ENCODE measurements at places on chromosomes 11 and 22. TPM values are rescaled to one million over a fixed set of nuclear protein-coding genes. Genes with fewer than 3 reads are reported as not detected.
A peak's percentile ranks its signal among the peaks of the same experiment; 100 is the strongest.

GAL3ST3 gene
- 1.3 TPM for total RNA-seq

USP2 gene
- total RNA-seq = 135 TPM

CYB561A3 gene
- 10.5 TPM for total RNA-seq

PLAAT2 gene
- not detected for total RNA-seq

TRIM48 gene
- not detected for total RNA-seq

GPR83 gene
- 0.25 TPM for total RNA-seq

DNA sequence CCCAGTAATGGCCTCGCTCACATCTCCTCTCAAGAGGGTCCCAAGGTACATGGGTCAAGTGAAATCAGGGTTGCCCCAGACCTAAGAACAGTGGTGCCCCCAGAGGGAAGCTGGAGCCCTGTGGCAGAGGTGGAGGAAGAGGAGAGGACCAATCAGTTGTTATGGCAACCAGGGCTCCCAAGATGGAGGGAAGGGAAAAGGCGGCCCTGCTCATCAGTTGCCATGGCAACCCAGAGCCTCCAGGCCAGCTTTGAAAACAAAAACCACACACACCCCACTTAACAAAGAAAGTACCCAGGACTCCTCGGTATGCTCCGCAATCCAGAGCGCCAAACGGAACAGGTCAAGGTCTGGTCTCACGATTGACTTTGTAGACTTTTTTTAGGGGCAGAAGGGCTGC lies 53.5 kb upstream of the SLC35C1 start:
- no peak overlapping the region for H3K27ac ChIP-seq
- no peak for DNase-seq
- H3K4me3 ChIP-seq = no peak overlapping the region
- H3K36me3 ChIP-seq = no peaks in the 10 kb centered on the region
- H3K4me1 ChIP-seq = peaks cover 26% of the 10 kb centered on the region

- H3K27me3 ChIP-seq = peaks cover 63% of the 10 kb centered on the region
- H3K36me3 ChIP-seq = no peaks in the 10 kb centered on the region
- H3K4me1 ChIP-seq = no peaks in the 10 kb centered on the region
- no peak for DNase-seq
- no peak overlapping the region for H3K27ac ChIP-seq
These were observed 73.1 kb upstream of the CLMP start for GRCh38 chr11:123268156-123268555.

DNA sequence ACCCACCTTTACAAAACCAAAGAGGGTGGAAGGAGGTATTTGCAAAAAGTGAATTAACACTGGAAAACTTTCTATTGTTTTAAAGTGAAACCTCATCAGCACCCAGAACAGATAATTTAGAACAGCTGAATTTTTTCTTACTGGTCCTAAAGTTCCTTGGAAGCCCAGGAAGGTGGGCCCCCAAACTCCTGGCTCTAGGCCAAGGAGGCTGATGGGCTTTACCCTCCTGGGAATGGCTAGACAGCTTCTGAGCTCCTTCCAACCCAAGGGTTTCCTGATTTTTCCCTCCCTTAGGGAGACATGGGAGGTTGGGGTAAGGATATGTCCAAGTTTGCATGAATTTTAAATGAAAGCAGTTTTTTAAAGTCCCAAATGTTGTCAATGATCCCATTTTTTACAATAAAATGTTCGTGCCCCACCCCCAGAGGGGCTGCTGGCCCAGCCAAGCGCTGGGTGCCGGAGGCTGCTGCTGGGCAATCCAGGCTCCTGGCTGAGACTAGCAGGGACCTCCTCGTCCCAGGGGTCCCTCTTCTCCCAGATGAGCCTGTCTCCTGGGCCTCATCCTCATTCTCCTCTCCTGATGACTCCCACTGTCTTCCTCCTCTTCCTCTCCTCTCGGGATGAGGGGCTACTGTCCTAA lies 28.4 kb downstream of the RELT start:
- H3K27ac ChIP-seq = peak overlapping the region; percentile 58
- no peaks in the 10 kb centered on the region for H3K27me3 ChIP-seq
- no peak overlapping the region for H3K4me3 ChIP-seq

DNA sequence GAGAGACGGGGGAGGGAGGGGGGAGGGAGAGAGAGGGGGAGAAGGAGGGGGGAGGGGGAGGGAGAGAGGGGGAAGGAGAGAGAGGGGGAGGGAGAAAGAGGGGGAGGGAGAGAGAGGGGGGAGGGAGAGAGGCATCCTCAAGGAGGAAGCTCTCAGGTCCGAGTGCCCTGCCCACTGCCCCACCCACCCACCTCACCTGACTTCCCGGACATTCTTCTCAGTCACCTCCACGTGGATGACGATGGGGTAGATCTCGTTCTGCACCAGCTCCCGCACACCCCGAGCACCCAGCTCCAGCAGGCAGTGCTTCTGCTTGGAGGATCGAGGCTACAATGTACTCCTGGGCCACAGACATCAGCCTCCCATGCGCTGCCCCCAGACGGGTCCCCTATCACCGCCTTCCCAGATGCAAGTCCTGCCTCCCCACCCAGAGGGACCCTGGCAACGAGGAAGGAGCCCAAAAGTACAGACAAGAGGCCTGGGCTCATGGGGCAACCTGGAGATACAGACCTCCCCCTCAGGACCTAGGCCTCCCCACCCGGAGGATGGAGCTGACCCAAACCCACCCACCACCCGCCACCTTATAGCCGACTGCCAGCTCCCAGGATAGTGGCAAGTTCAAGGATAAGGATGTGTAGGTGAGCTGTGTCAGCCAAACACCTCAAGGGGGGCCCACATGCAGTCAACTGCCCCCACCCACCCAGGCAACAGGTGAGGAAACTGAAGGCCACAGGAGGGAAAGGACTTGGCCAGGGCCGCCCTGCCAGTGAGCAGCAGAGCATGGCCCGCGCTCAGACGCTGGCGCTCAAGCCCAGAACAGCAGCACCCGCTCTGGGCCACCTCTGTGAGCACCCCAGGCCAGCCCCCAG lies 5.6 kb upstream of the MFNG start:
- H3K4me1 ChIP-seq = peaks cover 9% of the 10 kb centered on the region
- no peak overlapping the region for H3K4me3 ChIP-seq
- H3K27me3 ChIP-seq = peaks cover 55% of the 10 kb centered on the region
- peaks cover 21% of the 10 kb centered on the region for H3K36me3 ChIP-seq

DNA sequence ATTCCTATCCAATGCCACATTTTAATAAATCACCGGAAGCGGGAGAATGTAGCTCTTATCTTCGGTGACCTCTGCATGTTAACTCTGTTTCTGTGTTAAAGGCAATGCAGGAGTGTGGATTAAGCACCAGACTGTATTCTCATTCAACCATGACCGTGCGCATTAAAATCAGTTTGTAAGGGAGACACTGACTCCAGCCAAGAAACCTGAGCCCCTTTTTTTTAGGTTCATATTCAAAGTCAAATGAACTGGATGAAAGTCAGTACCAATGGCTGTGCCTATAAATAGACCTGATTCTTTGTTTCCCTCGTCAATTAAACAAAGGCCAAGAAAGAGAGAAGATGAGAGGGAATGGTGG lies 32.2 kb downstream of the C11orf91 start:
- H3K27ac ChIP-seq = no peak overlapping the region
- DNase-seq = no peak
- no peaks in the 10 kb centered on the region for H3K36me3 ChIP-seq
- H3K4me1 ChIP-seq = no peaks in the 10 kb centered on the region
- H3K4me3 ChIP-seq = no peak overlapping the region
- H3K27me3 ChIP-seq = no peaks in the 10 kb centered on the region

DNA sequence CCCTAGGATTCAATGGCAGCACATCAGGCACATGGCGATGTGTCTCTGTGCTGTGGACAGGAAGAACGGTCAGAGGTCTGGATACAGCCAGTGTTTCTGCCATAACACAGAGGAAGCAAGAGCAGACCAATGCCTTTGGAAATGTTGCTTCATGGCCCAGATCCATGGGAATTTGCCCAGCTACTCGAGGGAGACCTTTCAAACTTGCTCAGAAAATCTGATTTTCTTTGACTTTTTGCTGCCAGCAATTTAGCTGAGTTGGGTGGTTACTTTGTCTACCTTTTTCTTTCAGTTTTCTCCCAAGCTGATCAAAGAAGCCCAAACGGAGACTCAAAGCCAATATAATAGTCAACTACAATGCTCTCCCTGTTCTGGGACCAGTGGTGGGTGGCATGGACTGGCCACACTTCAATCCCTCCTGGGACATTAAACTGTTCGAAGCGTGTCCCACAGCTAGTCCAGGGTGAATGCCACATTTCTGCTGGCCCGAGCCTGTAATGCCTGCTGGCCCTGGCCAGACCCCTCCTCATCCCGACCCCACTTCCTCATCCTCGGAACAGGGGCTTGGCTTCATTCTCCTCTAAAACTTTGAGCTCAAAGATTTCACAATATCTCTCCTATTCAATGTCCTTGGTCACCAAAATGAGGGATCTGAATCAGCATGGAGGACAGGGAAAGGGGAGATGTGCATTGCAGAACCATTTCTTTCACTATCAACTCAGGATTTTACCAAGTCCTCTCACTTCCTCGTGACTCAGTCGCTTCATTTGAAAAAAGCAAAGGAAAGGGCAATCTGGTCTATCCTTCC lies 93.3 kb downstream of the ABTB2 start:
- H3K27me3 ChIP-seq = no peaks in the 10 kb centered on the region
- H3K4me1 ChIP-seq = peaks cover 54% of the 10 kb centered on the region
- H3K4me3 ChIP-seq = no peak overlapping the region
- no peak for DNase-seq

- no peaks in the 10 kb centered on the region for H3K27me3 ChIP-seq
- DNase-seq = peak; percentile 61
- peaks cover 61% of the 10 kb centered on the region for H3K36me3 ChIP-seq
- H3K27ac ChIP-seq = peak overlapping the region; percentile 85
- no peak overlapping the region for H3K4me3 ChIP-seq
These were observed 4.9 kb downstream of the ATP5MGL start for GRCh38 chr22:42635531-42635930.

GRCh38 chr22:45638834-45639746 lies 32.5 kb upstream of the ATXN10 start:
- H3K27me3 ChIP-seq = peaks cover 36% of the 10 kb centered on the region
- H3K4me1 ChIP-seq = peaks cover 22% of the 10 kb centered on the region
- peak; percentile 45 for DNase-seq
- H3K27ac ChIP-seq = no peak overlapping the region
- no peaks in the 10 kb centered on the region for H3K36me3 ChIP-seq
- no peak overlapping the region for H3K4me3 ChIP-seq

- no peaks in the 10 kb centered on the region for H3K36me3 ChIP-seq
- H3K4me3 ChIP-seq = no peak overlapping the region
- no peak overlapping the region for H3K27ac ChIP-seq
These were observed 864.3 kb downstream of the TBC1D22A start for GRCh38 chr22:47626428-47627390.

- no peaks in the 10 kb centered on the region for H3K36me3 ChIP-seq
- no peak overlapping the region for H3K27ac ChIP-seq
- H3K27me3 ChIP-seq = no peaks in the 10 kb centered on the region
- H3K4me1 ChIP-seq = peaks cover 22% of the 10 kb centered on the region
- DNase-seq = no peak
These were observed 177.3 kb upstream of the SORL1-AS1 start for GRCh38 chr11:121630041-121630440.

DNA sequence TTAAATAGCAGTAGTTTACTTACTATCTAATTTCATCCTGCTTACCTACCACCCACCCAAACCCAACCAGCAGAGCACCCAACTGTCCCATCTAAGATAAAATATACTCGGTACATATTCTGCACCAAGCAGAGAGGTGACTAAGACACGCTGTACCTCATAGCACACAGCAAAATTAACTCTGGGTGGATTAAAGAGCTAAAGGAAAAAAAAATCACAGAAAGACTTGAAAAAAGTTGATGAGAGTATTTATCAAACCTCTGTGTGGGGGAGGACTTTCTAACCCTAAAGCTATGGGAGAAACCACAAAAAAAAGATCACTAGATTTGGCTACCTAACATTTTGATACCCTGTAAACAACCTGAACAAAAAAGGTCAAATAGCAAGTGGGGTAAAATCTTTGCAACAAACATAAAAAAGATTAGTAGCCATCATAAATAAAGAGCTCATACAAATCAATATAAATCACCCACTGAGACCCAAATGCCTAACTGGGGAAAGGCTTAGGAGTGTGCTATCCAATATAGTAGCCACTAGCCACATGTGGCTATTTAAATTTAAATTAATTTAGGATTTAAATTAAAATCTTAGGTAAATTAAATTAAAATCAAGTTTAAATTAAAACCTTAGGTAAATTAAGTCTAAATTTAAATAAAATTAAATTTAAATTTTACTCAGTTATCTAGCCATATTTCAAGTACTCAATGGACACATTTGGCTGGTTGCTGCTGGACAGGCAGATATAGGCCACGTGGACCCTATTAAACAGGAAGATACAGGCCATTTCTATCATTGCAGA lies 25.6 kb upstream of the CD5 start:
- DNase-seq = no peak
- H3K36me3 ChIP-seq = no peaks in the 10 kb centered on the region
- peaks cover 4% of the 10 kb centered on the region for H3K27me3 ChIP-seq
- H3K27ac ChIP-seq = no peak overlapping the region
- H3K4me3 ChIP-seq = no peak overlapping the region

DNA sequence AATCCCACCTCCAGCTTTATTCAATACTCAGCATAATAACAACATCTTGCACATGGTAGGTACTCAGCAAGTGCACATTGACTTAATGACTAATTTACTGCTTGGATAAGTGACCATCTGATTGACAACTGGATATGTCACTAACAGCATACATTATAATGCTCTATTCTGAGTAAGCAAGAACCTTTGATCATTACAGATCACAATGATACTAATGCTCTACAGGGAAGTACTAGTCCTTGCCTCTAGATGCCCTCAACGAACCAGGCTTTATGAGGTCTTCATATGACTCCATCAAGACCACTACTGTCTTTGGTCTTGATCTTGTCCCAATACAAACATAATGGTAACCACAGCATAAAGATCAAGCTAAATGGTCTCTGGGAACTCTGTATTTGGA lies 167.6 kb upstream of the MTMR2 start:
- H3K4me1 ChIP-seq = peaks cover 11% of the 10 kb centered on the region
- peaks cover 12% of the 10 kb centered on the region for H3K36me3 ChIP-seq
- H3K27ac ChIP-seq = no peak overlapping the region
- H3K27me3 ChIP-seq = no peaks in the 10 kb centered on the region

DNA sequence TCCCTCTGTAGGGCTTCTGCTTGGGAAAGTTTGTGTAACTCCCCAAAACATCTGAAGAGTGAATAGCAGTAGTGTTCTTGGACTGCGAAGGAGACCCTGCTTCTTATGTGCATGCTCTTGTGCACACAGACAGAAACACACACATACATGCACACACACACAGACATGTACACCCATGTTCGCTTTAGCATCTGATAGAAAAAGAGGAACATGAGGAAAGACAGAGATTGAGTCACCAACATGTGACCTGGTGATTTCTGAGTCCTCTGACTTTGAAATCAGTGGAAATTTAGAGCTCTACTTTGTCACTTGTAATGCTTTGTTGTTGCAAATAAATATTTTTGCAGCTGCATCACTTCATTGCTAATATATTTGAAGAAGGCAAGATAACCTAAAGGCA lies 23.8 kb downstream of the CD44 start:
- no peak overlapping the region for H3K27ac ChIP-seq
- no peak overlapping the region for H3K4me3 ChIP-seq
- peaks cover 45% of the 10 kb centered on the region for H3K4me1 ChIP-seq
- H3K27me3 ChIP-seq = no peaks in the 10 kb centered on the region

- peaks cover 99% of the 10 kb centered on the region for H3K27me3 ChIP-seq
- DNase-seq = no peak
- H3K27ac ChIP-seq = no peak overlapping the region
- peaks cover 35% of the 10 kb centered on the region for H3K4me1 ChIP-seq
These were observed 2.0 kb downstream of the FAT3 start for GRCh38 chr11:92226331-92227229.

GRCh38 chr11:36376009-36376887 lies 80.2 kb downstream of the PRR5L start:
- peaks cover 82% of the 10 kb centered on the region for H3K27me3 ChIP-seq
- peaks cover 26% of the 10 kb centered on the region for H3K4me1 ChIP-seq
- H3K27ac ChIP-seq = peak overlapping the region; percentile 30
- peak; percentile 26 for DNase-seq
- peak overlapping the region; percentile 70 for H3K4me3 ChIP-seq

- no peaks in the 10 kb centered on the region for H3K27me3 ChIP-seq
- no peak overlapping the region for H3K4me3 ChIP-seq
- no peak for DNase-seq
These were observed 992 bp downstream of the LGALS12 start for GRCh38 chr11:63506876-63507275.
